ENCODE measurements at places on chromosomes 12 and 14.

- DNase-seq: no peak
These were observed 15.1 kb downstream of the ZC2HC1C start for GRCh38 chr14:75084513-75084912.

DNA sequence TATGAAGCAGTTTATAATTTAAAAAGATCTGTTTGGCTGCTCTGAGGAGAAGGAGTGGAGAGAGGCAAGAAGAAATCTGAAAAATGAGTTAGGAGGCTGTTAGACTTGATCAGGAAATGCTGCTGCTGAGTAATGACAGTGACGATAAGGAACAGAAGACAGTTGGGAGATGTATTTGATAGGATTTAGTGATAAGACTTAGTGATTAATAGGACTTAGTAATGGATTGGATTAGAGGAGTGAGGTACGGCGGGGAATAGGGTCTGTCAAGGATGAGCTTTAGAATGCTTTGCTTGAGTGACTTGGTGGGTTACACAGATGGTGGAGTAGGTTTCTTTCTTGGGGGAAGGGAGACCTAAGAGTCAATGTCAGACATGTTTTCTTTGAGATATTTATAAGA, 31.7 kb downstream of the UNC79 start:
- no peak for DNase-seq

GRCh38 chr14:28102814-28103213, 663.8 kb upstream of the FOXG1 start:
- no peak for DNase-seq

DNA sequence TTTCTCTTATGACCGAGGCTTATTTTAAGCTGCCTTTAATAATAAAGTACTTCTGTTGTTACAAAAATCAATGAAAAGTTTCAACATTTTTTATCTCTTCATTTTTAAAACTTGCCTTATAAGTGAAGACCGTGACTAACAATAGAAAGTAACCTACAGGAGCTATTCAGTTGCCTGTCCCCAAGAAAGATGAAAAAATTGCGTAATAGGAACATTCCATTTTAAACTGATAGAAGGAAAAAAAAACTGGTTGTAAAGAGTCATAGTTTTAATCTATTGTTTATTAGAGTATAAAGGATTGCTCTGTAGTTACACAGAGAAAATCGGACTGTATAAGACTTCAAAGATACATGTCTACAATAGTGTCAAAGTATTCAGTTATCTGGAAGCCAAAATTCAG, 83.3 kb downstream of the DAAM1 start:
- no peak for DNase-seq

- DNase-seq: no peak
These were observed 993.3 kb upstream of the TMEM132C start for GRCh38 chr12:127273626-127274025.

- no peak for DNase-seq
These were observed 9.1 kb upstream of the PLEKHH1 start for GRCh38 chr14:67523764-67524633.

DNA sequence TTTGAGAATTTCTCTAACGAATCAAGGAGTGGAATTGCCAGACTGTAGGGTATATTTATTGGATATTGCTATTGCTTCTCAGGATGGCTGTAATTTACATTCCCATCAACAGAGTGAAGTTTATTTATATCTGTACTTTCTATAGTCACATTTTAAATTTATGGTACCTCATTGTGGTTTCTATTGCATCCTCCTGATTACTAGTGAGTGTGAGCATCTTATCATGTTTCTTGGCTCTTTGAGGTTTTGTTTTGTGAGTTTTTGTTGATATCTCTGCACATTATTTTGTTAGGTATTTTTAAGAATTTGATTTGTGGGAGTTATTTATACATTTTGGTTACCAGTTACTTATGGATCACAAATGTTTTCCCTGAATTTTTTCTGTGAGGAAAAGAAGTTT, 13.9 kb downstream of the DNM1L start:
- DNase-seq: no peak

- no peak for DNase-seq
These were observed 45.9 kb downstream of the SLC17A8 start for GRCh38 chr12:100402763-100403162.

DNA sequence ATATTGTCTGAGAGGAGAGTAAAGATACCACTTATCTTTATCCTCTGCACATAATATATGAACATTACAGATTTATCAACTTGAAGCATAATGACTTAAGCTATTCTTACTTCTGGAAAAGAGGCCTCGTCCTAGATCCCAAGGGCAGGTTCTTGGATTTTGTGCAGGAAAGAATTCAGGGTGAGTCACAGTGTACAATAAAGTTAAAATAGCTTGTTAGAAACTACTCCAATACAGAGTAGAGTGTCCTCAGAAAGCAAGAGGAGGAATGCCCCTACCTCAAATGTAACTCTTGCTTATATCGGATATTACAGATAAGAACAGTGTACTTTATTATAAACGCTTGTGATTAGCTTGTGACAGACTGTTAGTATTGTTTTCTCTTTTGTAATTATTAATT, 41.9 kb upstream of the ABCC9 start:
- DNase-seq: no peak

- no peak for DNase-seq
These were observed 122.1 kb upstream of the ARHGAP5 start for GRCh38 chr14:31954991-31955390.

- DNase-seq: no peak
These were observed 87.2 kb downstream of the CEP83 start for GRCh38 chr12:94372461-94372860.

GRCh38 chr12:24948420-24948756, 513 bp downstream of the BCAT1 start:
- DNase-seq: no peak

DNA sequence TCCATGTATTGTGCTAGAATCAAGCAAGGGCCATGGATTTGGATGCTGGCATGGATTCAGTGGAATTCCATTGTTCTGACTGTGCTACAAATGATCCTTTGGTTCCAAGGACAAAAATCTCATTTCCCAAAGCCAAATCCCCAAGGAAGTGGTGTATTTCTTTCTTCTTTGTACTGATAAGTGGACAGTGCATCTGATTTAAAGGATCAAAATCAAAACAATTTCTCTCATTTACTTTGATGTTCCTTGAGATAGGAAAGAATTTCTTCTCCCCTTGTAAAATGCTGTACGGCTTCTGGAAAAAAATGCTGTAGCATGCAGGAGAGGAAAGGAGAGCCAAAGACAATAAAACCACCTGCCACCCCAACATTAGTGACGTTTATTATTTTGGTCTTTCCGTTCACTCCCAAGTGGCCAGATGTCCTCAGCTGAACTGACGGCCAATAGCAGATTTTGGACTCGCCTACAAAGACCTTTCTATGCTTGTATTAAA, 185.7 kb downstream of the PRKD1 start:
- DNase-seq: no peak

- DNase-seq: no peak
These were observed 116.3 kb upstream of the FKBP4 start for GRCh38 chr12:2678426-2678825.

GRCh38 chr12:106564678-106565329, 18.0 kb upstream of the RFX4 start:
- no peak for DNase-seq

DNA sequence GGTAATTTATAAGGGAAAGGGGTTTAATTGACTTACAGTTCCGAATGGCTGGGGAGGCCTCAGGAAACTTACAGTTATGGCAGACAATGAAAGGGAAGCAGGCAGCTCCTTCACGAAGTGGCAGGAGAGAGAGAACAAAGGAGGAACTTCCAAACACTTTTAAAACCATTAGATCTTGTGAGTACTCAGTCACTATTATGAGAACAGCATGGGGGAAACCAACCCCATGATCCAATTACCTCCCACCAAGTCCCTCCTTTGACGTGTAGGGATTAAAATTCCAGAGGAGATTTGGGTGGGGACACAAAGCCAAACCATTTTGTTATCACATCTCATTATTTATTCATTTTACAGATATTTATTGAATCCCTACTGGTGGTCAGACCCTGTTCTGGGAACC, 822.8 kb downstream of the GALC start:
- no peak for DNase-seq

GRCh38 chr14:84197704-84198103, 1332.2 kb upstream of the FLRT2 start:
- DNase-seq: no peak
